ENCODE measurements at places on chromosomes 1 and 21.

- no peak for DNase-seq
Measured at GRCh38 chr1:218435528-218435927, 90.4 kb downstream of the TGFB2 start.

DNA sequence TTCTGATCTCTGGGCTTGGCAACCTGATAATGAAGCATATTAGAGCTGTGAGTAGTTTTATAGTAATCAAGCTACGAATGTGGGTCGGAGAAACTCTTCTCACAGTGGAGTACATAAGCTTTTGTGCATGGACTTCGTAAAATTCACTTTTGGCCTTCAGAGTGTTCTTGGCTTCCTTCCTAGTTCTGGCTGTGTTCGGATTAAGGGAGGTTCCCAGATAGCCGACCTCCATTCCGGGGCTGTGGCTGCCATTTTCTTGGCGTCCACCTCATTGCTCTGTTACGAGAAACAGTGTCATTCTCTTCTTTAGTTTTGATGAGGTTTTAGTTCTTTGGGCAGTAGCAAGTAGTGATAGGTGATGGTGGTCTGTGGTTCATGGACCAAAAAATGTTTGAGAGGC is 26.3 kb downstream of the CAMTA1 start:
- no peak for DNase-seq

DNA sequence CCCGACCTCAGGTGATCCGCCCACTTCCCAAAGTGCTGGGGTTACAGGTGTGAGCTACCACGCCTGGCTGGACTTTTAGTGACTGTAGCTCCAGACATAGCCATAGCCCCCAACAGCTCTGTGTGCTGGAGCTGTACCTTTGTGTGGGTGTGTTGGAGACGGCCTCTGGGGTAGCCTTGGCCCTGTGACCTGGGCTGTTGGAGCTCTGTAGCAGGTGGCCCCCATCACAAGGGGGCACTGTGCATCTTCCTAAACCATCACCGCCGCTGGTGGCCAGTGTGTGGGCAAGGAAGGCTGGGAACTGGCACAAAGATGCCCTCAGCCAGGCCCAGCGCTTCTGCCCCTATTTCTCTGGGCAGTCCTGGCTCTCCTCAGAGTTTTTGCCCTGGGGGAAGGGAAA is 38.4 kb upstream of the FOXO6 start:
- DNase-seq, result peak; percentile 72

DNA sequence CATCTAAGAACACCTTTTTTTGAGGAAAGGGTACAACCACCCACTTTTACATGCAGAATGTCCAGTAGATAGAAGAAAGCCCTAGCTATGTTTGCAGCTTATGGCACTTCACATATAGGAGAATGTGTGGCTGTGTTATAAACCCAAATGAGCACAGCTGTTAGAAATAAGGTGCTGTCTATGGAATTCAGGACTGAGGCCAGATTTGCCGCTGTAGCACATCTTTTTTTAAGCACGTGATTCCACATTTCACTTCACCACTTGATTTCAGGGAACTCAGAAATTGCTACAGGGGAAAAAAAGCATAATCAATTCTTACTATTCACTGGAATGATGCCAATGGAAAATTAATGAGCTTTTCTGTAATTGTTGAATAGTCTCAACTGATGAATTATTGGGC is 147.2 kb upstream of the ADAMTS5 start:
- DNase-seq, result no peak

GRCh38 chr1:164613176-164613575 is 54.2 kb downstream of the PBX1 start:
- DNase-seq, result no peak

- no peak for DNase-seq
Measured at GRCh38 chr1:223088713-223089240, 54.3 kb downstream of the TLR5 start.

GRCh38 chr1:164417016-164417704 is 141.8 kb upstream of the PBX1 start:
- no peak for DNase-seq

DNA sequence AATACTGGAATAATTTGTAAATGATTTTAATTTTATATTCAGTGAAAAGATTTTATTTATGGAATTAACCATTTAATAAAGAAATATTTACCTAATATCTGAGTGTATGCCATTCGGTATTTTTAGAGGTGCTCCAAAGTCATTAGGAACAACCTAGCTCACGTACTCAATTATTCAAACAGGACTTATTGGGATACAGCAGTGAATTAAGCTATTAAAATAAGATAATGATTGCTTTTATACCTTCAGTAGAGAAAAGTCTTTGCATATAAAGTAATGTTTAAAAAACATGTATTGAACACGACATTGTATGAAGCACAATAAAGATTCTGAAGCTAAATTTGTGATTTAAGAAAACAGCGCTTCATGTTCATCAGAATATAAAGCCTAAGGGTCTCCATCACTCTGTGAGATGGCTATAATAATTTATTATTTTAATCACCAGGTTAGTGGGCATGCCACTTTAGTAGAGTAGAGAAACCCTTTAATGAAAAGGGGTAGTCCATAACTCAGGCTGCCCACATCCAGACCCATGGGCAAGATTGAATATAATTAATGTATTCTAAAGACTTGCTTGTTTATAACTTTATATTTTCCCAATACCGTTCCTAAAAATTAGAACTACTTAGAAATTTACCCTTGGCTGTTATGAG is 3.2 kb downstream of the CCN1 start:
- no peak for DNase-seq

GRCh38 chr1:110466646-110467280 is 15.8 kb downstream of the PROK1 start:
- no peak for DNase-seq

- no peak for DNase-seq
Measured at GRCh38 chr21:44436958-44437357, 18.4 kb upstream of the LRRC3 start.

GRCh38 chr1:94901841-94902240 is 25.1 kb downstream of the CNN3 start:
- DNase-seq, result no peak

DNA sequence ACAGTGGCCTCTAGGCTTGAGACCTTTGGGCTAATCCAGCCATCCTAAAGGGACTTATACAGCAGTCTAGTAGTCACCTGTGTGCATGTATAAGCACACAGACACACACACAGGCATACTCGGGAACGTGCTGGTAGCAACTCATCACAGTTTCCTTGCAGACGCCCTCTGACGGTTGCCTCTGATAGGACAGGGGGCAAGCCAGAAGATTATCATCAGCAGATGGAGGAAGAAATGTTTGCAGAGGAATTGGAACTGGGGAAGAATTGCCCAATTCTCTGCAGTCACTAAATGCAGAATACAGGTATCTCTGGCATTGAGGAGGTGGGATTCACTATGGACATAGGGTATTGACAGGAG is 222.2 kb downstream of the C1orf94 start:
- DNase-seq, result no peak

DNA sequence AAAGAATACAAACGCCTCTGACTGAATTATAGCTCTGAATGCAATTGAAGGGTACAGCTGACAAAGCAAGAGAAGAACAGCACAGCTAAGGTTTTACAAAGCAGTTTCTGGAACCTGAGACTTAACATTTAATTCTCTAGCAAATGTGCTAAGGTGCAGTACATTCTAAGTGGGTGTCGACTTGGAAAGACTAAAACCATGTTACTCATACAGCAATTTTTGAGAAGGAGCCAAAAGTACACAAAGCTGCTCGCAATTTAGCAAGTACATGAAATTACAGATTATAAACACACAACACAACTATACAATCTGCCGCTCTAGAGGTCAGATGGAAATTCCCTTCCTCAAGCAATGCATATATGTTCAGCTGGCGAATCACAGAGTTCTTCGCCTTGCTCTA is 121.9 kb downstream of the TIAM1 start:
- no peak for DNase-seq

GRCh38 chr1:20071416-20071815 is 1.4 kb downstream of the PLA2G5 start:
- DNase-seq, result no peak

DNA sequence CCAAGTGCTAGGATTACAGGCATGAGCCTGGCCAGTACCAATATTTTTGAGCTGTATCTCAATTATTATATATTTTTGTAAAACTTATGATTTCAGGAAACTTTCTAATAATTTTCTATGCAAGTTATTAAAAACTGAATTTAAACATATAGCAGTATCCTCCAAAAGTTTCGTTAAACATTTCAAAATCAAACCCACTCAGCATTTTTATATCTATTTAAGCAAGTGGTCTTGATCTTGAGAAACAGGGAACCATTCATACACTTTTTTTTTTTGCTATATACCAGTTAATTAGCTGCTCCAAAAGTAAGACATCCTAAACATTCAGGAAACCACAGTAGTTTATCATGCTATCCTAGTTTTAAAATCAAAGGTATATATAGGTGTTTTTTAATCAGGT is 22.0 kb downstream of the SHCBP1L start:
- no peak for DNase-seq

DNA sequence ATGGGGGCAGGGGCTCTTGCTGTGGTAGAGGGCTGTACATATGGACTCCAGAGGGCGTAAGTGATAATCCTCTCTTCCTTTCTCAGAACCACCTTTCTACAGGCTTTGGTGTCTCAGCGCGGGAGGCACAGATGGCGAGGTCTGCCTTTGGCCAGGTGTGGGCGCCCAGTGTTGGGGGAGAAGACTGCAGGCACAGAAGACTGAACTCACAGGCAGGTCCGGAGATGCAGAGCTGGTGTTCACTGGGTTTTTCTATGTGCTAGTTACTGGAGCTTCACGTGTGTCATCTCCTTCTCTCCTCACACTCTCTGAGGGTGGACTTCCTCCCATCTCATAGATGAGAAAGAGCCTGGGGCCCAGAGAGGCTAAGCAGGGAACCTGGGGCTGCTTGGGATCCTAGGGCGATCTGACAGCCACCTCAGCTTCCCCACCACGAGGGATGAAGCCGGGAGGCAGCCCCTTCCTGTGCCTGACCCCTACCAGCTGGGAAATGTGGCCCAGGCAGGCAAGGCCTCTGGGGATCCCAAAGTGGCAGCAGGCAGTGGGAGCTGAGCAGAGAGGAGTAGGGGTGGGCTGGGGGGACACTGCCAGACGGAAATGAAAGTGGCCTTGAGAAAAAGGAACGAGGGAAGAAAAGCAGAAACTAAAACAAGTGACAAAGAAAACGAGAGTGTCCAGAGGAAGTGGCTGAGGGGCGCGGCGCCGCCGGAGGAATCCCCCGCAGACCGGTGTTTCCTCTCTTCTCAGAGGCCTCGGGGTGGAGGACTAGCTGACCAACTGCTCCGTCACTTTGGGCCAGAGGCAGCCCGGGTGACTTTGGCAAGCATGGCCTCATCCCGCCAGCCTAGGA is 191.6 kb downstream of the HIVEP3 start:
- no peak for DNase-seq

DNA sequence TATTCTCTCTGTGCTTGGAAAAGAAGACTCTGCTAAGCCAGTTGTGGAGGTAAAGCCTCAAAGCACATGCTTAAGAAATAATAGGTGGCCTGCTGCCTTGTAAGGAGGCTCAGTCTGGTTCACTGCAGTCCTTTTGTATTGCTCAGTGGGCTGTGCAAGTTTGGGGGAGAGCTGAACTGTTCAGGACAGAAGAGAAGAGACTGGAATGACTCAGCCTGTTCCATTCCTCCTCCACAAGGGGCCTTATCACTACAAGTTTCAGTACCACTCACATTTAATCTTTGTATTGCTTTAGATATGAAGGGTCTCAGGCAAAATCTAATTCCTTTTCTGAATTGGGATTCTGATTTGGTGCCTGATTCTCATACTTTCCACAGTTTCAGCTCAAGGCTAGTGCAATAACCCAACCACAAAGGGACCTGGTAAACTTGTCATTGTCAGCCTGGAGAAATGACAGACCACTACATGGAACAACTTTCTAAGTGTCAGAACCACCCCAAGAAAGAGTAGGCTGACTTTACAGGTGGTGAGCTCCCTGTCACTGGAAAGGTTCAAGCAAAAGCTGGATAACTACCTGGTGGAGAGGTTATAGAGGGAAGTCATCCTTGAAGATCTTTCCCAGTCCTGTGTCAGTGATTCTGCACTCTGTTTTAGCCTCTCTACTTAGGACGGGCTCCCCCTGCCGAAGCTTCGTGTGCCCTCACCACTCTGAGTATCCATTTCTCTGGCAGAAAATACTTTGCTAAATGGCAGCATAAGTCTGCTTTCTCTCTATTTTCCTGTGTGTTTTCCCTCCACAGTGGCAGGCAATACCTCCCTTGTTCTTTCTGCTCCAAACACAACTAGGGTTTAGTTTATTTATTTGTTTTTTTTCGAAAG is 162.9 kb upstream of the GJB5 start:
- no peak for DNase-seq

DNA sequence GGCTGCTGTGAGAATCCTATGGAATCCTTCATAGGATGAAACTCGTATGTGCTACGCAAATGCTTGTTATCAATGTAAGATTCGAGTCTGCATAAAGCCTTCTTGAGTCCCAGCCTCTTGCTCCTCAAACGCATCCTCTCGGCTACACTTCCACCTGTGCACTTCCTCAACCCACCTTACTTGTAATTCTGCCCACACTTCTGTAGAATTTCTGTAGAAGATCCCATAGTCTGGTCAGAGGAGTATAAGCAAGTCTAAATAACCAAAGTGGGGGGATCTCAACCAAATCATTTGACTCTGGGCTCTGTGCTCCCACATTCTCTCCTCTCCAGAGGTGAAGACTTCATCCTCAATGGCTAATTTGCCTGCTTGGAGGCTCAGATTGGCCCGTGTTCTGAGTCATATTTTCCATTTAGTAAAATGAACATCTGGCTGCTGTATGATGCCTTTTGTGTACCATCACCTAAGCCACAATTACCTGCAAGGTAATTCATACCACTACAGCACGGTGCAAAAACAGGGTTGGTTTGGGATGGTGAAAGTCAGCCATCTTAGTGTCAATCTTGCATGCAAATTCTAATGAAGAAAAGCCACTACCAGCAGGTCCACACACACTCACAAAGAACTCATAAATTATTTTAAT is 63.2 kb downstream of the ITPKB start:
- DNase-seq, result no peak

DNA sequence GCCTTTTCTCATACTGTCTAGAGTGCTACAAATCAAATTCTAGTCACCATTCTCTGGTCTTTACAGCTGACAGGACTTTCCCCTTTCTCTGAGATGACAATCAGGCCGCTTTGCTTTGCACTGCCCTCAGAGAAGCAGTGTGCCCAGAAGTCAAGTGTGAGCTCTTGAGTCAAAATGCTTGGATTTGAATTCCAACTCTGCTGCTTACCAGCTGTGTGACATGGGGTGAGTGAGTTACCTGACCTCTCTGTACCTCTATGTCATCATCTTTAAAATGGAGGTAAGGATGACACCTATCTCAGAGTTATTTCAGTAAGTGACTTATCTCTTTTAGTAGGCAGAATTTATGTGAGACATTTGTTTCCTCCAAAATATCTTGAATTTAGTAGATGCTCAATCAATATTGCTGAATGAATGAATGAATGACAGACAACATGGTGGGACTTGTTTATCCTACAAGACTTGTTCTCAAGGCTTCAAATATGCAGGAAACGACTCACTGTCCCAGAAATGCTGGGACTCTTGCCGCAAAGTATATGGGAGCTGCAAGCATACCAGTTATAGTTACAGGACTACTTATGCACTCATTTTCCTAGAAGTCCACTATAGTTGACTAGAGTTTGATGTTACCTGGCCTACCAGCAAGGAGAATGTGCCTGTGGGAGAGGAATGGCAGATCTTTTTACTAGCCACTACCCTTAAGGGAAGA is 38.1 kb upstream of the A3GALT2 start:
- DNase-seq, result no peak

GRCh38 chr21:36783612-36784374 is 84.9 kb downstream of the SIM2 start:
- no peak for DNase-seq

- no peak for DNase-seq
Measured at GRCh38 chr1:168007691-168008090, 70.8 kb upstream of the MPC2 start.

GRCh38 chr1:116954440-116954839 is 44.7 kb downstream of the PTGFRN start:
- no peak for DNase-seq

- no peak for DNase-seq
Measured at GRCh38 chr21:36610201-36610600, 88.7 kb upstream of the SIM2 start.
